ENCODE measurements at places on chromosomes 1 and 21.
A peak's percentile ranks its signal among the peaks of the same experiment; 100 is the strongest.

- DNase-seq = no peak
These were observed 276.9 kb downstream of the VAV3 start for GRCh38 chr1:107687849-107688753.

DNA sequence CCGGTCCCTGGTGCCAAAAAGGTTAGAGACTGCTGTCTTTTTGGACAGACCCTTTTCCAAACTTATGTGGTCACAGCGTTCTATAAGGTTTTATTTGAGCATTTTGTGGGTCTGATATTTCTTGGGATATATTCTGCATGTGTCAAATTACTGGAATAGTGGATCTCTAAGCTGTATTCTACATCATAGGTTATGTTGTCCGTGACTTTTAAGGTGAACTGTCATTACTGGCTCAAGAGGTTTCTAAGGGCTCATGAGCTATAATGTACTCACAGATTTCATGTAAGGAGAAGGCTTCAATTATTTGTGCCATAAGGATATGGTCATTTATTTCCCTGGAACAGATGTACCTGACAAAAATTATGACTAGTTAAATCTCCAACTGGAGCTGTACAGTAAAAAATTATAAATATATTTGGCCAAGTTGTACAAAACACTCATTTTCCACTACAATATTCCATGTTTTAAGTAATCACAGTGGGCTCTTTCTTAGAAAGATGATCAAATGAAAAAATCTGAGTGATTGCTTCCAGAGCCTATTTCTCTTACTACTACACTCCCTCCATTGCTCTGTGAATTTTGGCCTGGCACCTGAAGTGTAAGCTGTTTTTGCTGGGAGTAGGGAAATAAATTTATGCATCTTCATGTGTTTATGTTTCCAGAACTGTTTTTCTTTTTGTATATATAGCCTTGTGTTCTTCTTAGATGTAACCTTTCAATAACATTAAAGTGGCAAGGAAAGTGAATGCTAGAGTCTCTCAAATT is 538.1 kb upstream of the ZRANB2 start:
- DNase-seq = no peak

- DNase-seq = peak; percentile 53
These were observed 2.4 kb upstream of the HTR6 start for GRCh38 chr1:19662313-19662712.

DNA sequence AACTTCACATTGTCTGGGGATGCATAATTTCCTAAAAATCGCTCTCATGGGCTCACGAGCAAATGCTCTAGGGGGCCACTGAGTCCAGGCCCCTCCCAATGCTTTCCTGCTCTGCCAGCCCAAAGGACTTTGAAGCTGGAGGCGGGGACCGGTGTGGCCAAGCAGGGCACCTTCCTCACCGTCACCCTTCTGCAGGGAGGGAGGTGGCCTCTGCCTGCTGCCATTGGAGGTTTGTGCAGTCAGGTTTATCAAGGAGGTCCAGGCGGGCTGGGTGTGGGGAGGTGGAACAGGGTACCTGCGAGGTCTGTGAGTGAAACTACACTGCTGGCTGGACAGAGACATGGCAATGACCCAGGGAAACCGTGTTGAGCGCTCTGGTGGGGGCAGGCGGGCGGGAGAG is 58.1 kb upstream of the TRAPPC10 start:
- no peak for DNase-seq

GRCh38 chr1:116560704-116561490 is 9.9 kb downstream of the CD58 start:
- DNase-seq = no peak

DNA sequence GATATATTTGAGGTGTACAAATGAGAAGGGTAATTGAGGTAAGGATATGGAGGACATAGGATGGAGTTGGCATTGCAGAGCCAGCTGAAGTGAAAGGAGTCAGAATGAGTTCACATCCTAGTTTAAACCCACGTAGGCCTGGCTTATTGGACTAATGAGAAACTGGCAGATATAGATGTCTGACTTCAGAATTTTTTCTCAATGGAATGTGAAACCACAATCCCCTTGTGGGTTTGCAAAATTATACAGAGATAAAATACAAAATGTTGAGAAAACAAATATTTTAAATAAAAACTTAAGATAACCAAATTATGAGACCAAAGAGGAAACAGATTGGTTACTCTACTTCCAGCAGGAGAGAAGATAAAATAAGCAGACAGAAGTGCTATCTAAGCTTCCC is 277.4 kb upstream of the LRRC7 start:
- no peak for DNase-seq

- peak; percentile 47 for DNase-seq
These were observed 341.1 kb downstream of the TGFB2 start for GRCh38 chr1:218686258-218686657.

DNA sequence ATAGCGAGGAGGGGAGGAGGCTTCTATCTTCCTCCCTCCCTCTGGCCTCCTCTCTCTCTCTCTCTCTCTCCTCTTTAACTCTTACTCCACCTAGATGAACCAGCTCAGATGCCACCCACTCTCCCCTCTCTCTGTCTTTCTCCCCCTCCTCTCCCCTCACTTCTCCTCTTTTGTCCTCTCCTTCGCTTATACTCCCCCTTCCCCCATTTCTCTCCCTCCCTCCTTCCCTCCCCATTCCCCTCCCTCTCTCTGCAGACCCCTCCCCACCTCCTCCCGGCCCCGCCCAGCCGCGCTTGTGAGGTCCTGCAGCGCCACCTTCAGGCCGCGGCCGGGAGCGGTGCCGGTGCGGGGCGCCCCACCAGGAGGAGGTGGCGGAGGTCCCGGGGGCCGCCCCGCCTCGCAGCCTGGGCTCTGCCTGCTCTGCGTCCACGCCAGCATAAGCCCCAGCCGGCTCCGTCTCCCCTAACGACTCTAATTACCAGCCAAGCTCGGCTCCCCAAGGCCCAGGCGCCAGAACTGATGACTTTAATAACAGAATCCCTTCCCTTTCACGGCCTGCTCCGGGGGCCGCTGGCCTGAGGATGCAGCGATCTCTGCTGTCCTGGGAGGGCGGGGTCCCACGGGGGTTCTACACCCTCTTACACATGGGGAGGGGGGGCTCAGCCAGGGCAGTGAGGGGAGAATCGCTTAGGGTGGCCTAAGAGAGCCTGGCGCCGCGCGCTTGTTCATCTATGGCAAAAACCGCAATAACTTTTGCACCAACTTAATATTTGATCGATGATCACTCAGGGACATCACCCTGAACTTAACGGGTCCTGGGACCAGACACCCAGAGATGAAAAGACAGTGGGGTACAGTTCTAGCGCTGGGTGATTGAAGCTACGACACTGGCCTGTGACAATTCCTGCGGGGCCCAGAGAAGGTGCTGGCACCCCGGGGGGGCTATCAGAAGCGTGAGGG is 637.3 kb downstream of the MATN1 start:
- DNase-seq = no peak

DNA sequence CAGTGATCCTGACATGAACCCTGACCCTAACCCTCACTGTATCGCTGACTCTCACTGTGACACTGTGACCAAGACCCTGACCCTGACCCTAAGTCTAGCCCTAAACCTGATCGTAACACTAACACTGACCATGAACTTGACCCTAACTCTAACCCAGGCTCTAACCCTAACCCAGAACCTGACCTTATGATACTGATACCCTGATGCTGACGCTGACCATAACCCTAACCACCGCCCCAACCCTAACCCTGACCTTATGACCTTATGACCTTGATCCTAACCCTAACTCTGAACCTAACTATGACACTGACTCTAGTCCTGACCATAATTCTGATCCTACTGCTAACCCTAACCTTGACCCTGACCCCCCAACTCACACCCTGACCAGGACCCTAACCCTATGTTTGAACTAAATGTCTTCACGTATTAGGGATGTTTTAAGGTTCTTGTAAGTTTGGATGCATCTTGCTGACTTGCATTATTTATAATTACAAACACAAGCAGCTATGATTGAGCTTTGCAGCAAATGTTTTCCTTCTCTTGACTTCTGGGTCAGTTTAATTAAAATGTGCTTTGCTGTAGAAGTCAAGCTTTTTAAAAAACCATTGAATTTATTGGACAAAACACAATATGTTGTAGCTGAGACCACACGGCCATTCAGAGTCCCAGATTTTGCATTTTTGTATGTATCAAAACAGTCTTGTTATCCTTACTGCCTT is 23.9 kb upstream of the PRSS38 start:
- DNase-seq = no peak

GRCh38 chr1:42942444-42942843 is 16.2 kb downstream of the SLC2A1 start:
- no peak for DNase-seq

DNA sequence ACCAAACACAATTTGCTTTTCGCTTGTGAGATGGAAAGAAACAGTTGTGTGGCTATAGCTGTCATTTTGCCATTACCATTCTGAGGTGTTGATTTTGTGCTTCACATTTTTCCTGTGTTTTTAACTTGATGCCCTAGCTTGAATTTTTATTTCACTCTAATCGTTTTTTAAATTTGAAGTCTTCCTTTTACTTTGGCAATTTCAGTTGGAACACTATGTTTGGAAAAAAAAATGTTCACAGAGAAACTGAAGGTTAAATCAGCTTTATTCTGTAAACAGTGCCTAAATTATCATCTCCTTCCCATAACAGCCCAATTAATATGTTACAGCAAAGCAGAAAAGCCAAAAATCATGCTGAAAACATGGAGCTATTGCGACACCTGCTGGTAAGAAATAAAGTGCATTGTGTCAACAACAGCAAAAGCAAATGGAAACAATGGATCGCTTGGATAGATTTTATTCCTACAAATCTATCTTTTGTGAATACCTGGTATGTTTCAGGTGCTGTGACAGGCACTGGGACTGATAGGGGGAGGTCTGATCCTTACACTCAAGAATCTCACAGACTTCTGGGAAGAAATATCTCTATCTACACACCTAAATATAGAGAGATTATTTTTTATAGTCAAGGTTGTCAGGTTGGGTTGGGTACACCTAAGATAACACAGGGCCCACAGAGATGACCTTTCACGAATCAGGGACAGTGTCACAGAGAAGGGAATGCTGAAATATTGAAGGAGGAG is 16.2 kb upstream of the ERICH3 start:
- DNase-seq = peak; percentile 77

GRCh38 chr1:47656719-47657685 is 219.2 kb downstream of the FOXD2 start:
- DNase-seq = no peak

DNA sequence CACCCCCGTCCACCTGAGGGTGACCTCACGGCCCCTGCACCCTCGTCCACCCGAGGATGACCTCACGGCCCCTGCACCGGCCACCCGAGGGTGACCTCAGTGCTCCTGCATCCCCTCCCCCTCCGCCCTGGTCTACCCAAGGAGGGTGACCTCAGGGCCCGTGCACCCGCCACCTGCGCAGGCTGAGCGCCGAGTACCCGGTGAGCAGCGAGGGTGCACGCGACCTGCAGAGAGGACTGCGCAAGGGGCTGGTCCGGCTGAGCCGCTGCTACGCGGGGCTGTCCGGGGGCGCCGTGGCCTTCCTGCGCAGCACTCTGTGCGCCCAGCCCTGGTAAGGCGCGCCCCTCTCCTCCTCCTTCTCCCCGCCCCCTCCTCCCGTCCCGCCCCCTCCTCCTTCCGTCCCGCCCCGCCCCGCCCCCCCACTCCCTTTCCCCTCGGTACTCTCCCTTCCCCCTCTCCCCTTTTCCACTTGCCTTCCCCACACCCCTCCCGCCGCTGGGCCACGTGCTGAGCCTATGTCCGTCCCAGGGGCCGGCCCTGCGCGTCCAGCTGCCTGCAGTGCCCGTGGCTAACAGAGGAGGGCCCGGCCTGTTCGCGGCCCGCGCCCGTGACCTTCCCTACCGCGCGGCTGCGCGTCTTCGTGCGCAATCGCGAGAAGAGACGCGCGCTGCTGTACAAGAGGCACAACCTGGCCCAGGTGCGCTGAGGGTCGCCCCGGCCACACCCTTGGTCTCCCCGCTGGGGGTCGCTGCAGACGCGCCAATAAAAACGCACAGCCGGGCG is 28.4 kb downstream of the TRIM11 start:
- DNase-seq = peak; percentile 56

DNA sequence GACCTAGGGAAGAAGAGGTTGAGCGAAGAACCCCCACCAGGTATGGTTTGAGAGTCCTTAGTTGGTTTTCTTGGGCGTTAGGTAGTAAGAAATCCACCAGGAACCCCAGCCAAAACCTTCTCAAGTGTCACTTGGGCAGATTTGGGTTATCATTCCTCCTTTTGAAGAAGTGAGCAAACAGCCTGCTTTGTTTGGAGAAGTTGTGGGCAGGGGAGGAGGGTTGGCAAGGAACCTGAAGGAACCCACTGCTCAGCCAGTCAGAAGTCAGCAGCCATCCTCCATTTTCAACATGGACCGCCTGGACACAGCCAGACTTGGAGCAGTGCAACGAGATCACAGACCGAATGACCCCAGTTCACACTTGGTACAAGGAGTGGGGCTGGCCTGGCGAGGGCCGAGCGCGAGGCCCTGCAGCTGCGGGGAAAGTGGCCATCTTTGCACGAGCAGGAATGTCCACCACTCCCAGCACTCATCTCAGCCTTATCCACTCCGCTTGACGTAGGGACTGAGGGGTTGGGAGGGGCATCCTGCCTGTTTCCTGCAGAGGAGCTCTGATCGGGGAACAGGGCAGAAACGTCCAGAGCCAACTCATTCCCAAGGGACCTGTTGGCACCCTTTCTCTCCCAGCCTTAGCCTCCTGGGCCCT is 7.2 kb downstream of the ADPRS start:
- no peak for DNase-seq

All from myocyte (in vitro differentiated cells).